CD4-positive, alpha-beta T cell treated with Interleukin-1 beta for 1 hour (primary cell): ENCODE measurements at places on chromosomes 6 and 20.
A peak's percentile ranks its signal among the peaks of the same experiment; 100 is the strongest.

DNA sequence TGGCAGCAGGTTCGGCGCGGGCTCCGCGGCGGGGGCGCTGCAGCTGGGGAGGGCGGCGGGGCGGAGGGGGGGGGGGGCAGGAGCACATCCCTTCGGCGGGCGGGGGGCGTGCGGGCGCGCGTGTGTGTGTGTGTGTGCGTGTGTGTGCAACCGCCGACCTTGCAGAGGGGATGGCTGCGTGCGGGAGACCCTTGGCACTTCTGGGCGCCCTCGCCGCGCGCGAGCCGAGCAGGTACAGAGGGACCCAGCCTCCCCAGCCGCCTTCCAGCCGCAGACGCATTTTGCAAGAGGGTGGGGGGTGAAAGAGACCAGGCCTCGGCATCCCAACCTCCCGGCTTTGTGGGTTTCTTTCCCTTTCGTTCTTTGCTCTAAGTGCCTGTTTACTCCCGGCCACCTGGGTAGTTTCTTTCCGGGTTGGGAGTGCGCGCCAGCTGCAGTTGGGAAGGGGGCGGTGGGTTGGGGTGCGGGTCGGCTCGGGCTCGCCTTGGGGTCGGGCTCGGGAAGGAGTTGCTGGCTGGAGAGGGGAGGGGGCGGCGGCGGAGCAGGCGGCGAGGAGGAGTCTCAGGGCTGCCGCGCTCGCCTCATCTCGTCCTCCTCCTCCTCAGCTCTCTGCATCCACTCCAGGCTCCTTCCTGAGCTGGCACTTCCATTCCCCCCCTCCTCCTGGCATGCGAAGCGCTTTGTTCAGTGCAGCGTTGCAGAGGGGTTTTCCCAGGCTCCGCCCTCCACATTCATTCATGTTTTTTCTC lies 620 bp downstream of the HIVEP1 start:
- peak; percentile 83 for DNase-seq

DNA sequence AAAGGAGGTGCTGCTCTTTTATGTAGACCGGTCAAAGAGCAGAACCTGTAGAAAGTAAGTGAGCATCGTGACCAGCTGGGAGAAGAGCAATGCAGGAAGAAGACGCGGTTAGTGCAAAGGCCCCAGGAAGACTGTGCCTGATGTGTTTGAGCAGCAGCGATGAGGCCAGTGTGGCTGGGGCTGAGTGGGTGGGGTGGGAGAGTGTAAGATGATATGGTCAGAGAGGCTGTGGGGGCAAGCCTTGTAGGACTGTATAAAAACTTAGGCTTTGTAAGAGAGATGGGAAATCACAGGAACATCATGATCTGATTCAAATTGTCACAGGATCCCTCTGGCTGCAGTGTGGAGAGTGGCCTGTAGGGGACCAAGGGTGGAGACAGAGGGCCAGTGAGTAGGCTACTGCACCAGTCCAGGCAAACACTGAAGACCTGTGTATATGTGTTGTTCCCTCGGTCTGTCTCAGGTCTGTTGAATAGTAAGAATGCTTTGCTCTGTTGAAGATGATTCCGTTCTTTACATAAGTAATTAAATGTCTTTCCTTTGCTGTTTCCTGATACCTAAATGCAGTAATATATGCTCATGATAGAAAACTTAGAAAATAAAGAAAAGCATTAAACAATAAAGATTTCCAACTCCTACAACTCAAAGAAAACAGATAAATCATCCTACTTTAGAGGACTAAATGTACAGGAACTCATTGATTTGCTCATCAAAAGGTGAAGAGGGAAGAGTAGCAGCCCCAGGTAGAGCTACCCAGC lies 23.6 kb upstream of the WFDC2 start:
- DNase-seq = peak; percentile 46

DNA sequence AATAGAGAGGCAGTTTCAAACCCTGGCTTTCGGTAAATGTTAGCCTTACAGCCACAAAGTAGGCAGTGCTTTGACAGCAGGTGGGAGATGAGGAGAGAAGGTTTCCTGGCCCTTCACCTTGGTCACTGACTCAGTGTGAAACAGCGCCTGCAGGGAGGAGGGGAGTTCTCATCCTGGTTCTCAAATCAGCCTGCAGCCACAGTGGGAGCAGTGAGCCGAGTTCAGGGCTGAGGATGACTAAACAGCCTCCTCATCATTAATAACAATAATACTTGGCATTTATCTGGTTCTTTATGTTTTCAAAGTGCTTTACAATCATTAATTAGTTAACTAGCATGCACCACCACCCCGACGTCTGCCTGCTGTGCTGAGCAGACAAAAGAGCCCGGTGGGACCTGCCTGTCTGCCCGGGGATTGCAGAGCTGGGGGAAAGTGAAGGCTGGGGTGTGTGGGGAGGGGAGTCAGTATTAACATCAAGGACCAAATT lies 59.6 kb downstream of the PRDM1 start:
- no peak for DNase-seq

DNA sequence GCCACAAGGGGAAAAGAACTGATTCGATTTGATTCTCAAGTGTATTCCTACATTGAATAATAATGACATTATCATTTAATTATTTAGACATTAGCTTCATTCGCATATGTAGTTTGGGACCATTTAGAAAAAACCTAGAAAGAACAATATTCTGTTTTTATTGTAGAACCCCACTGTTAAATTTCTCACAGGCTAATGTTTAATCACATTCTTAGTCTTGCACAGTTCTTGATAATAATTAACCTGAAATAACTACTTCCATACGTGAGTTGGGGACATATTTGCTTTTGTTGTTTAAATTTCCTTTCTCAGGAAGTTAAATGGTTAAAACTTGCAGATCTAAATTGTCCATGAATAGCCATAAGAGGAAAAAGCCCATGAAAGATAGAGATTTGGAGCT lies 275.2 kb downstream of the TFAP2B start:
- no peak for DNase-seq

- DNase-seq = no peak
Observed at GRCh38 chr20:60804918-60805630, 447.0 kb upstream of the CDH4 start.

DNA sequence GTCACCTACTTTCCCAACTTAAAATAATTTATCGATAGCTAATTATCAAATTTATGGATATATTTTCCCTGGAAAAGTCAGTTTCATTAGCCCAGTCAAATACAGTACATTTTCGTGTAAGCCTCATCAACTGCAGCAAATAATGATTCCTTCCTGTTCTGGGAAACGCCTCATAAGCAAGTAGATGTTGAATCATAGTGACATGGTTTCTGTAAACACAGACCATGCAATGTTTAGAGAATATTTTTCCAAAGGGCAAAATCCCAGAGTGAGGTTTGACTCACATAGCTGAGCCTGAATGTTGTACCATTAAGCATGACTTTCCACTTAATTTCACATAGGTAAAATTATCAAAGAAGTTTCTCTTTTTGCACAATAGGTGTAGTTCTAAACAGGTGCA lies 16.7 kb upstream of the VNN1 start:
- DNase-seq = no peak
